ENCODE measurements at places on chromosomes 5 and 9.

DNA sequence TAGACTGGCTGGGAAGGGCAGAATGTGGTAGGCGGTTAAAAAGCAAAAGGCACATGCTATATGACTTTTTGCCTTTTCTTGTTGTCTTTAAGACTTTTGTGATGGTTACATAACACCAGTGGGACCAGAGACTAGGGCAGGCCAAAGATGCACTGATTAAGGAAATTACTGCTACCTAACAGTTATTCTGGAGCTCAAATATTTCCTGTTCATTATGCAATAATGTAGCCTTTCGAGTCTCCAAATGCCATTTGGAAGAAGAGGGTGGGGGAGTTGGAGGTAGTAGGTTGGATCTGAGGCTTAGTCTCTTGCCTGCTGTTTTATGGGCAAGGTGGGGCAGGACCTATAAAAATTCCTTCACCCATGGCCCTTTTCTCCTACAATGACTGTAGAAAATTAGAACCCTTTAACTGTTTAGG lies 51.7 kb downstream of the SH3GL2 start:
- no peak for DNase-seq

- no peak for DNase-seq
These were observed 1049.5 kb upstream of the ACO1 start for GRCh38 chr9:31334837-31335528.

GRCh38 chr5:174273325-174273724 lies 227.8 kb downstream of the NSG2 start:
- DNase-seq = no peak

DNA sequence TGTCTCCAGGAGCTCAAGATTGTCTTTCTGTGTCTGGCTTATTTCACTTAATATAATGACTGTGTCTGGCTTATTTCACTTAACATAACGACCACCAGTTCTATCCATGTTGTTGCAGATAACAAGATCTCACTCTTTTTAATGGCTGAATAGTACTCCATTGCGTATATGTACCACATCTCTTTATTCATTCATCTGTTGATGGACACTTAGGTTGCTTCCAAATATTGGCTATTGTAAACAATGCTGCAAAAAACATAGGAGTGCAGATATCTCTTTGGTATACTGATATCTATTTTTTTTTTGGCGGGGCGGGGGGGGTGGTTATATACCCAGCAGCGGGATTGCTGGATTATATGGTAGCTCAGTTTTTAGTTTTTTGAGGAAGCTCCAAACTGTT lies 45.5 kb downstream of the FER start:
- DNase-seq = no peak

DNA sequence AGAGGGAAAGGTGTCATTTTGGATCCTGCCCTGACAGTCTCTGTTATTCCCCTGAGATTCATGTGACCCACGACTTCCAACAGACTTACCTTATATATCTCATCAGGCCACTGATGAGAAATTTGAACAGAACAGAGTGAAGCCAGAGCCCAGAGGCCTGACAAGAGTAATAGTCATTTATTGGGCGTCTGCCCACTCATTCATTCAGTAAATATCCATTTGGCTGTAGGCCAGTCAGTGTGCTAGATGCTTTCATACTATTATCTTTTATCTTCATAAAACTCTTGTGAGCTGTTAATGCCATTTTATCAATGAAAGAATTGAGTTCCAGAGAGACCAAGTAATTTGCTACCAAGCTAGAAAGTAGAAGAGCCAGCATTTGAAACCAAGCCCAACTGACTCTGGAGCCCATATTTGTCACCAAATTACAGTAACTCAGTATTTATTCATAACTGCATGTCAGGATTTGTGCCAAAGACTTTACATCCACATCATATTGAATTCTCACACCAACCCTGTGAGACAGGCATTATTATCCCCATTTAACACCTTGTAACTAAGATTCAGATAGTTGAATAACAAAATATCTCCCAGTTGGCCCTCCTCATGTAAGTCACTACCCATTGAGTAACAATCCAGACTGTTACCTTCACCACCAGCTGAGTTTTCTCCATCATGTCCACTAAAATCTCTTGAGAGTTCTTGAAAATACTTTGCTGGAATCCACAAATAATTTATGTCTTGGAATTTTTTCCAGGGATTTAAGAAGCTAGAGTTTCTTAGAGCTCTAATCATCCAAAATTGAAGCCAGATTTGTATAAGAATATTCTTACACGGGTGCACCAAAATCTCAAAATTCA lies 2.5 kb downstream of the PTPDC1 start:
- DNase-seq = no peak

GRCh38 chr9:137851516-137852267 lies 25.9 kb upstream of the CACNA1B start:
- no peak for DNase-seq

GRCh38 chr5:60765019-60765709 lies 65.2 kb upstream of the DEPDC1B start:
- DNase-seq = no peak
